Naive thymus-derived CD8-positive, alpha-beta T cell (primary cell): ENCODE measurements at places on chromosomes 16 and 17. TPM values are rescaled to one million over a fixed set of nuclear protein-coding genes. Genes with fewer than 3 reads are reported as not detected.

DNA sequence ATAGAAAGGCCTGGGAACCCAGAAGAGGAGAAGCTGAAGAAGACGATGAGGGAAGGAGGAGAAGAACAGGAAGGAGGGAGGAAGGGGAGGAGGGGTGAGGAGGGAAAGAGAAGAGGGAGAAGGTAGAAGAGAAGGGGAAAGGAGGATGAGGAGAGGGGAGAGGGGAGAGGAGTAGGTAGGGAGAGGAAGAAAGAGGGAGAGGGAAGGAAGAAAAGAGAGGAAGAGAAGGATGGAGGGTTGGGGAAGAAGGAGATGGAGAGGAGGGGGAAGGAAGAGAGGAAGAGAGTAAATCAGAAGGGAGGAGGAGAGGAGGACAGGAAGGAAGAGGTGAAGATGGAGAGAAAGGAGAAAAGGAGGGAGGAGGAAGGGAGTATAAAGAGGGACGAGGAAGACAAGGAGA lies 109.6 kb upstream of the IRX6 start:
- no peak overlapping the region for H3K27ac ChIP-seq
- no peaks in the 10 kb centered on the region for H3K4me1 ChIP-seq
- no peak overlapping the region for H3K4me3 ChIP-seq
- DNase-seq = no peak
- no peaks in the 10 kb centered on the region for H3K36me3 ChIP-seq
- H3K27me3 ChIP-seq = peaks cover 4% of the 10 kb centered on the region

The NTN3 gene
- not detected for total RNA-seq

DNA sequence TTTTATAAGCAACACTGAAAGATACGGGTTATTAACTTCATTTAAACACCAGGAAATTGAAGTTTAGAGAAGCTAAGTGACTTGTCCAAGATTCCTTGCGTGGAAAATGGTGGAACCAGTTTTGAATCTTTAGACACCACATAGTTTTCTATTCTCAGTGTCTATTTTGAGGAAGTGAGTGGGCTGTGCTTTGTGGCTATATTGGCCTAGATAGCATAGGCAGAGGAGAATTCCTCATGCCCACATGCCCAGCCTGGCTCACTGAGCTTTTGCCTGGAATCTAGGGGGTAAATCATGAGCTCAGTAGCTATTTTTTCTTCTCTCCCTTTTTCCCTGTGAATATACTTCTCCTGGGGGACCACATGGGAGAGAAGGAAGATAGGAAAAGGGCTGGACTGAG lies 431.3 kb downstream of the HS3ST3B1 start:
- H3K27ac ChIP-seq = no peak overlapping the region
- H3K36me3 ChIP-seq = no peaks in the 10 kb centered on the region
- no peaks in the 10 kb centered on the region for H3K27me3 ChIP-seq
- no peak for DNase-seq
- no peak overlapping the region for H3K4me3 ChIP-seq
- no peaks in the 10 kb centered on the region for H3K4me1 ChIP-seq

- peak overlapping the region; percentile 99 for H3K27ac ChIP-seq
- no peaks in the 10 kb centered on the region for H3K27me3 ChIP-seq
- peaks cover 48% of the 10 kb centered on the region for H3K4me1 ChIP-seq
Observed at GRCh38 chr16:75620326-75621169, 2.5 kb downstream of the ADAT1 start.

DNA sequence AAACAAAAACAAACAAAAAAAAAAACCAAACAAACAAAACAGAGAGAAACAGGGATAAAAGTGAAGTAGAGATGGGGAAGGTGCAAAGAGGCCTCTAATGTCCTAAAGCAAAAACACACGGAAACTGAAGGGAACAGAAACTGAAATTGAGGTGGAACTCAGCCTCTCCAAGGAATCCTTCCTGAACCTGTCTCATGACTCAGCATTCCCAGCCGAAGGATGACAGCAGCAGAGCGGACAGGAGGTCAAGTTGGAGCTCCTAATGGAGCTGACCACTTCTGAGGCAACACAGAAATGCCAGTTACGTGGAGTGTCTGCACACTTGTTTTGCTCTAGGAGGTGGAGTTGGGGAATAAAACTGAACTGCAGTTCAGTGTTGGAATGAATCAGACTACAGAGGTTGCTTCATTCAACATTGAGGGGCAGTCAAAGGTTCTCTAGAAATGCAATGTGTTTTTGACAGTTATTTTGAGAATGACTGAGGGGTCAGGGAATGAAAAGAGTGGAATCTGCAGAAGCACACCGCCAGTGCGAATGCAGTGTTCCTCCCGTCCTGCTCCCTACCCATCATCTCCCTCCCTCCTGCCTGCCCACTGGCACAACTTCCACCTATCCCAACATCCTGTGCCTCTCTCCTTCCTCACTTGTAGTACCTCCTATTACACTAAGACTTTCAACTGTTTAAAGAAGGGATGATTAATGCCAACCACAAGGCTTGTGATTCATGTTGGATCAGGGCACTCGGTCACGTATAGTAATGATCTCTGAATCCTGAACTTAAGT lies 6.3 kb downstream of the UBE2O start:
- peaks cover 39% of the 10 kb centered on the region for H3K4me1 ChIP-seq
- DNase-seq = no peak
- no peak overlapping the region for H3K27ac ChIP-seq
- H3K27me3 ChIP-seq = no peaks in the 10 kb centered on the region
- peak overlapping the region; percentile 14 for H3K4me3 ChIP-seq
- H3K36me3 ChIP-seq = peaks cover 15% of the 10 kb centered on the region

The RNF227 gene
- 7.8 TPM for total RNA-seq

The MPO gene
- total RNA-seq = not detected

DNA sequence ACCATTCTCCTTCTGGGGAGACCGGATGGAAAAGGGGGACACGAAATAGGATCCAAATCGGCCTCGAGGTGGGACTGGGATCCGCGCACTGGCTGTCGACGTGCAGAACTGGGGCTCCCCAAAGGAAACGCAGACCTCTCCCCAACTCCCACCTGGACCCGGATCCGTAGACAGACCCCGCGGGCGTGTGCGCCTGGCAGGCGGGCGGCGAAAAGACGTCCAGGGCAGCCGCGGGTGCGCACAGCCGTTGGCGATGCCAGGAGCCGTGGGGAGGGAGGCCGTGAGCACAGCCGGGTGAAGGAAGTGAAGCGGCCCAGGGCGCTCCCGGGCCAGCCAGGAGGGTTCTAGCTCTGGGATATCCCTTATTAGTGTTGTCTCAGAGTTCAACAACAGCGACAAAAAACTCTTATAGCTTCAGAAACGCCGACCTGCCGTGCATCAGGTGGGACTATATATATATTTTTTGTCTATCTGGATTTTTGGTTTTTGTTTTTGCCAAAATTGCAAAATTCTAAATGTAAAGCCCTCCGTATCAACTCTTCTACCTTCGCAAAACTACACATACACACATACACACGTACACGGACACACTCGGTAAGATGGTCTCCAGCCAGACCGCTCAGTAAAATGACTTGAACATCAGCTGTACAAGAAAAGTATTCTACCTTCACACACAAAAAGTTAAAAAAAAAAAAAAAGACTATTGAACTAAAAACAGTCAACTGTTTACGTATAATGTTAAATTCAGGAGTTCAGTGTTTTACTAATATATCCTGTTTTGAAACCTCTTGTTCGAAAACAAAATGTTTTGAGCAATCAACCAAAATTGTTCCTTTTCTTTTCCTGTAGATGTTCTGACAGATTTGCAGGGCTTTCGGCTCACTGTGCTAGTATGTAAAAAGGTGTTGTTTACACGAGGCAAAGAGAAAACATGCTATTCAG lies 5.2 kb upstream of the AATF start:
- DNase-seq = no peak
- peaks cover 21% of the 10 kb centered on the region for H3K4me1 ChIP-seq
- peaks cover 71% of the 10 kb centered on the region for H3K27me3 ChIP-seq
- no peaks in the 10 kb centered on the region for H3K36me3 ChIP-seq
- no peak overlapping the region for H3K27ac ChIP-seq

The PCTP gene
- 2.7 TPM for total RNA-seq

The AANAT gene
- not detected for total RNA-seq

DNA sequence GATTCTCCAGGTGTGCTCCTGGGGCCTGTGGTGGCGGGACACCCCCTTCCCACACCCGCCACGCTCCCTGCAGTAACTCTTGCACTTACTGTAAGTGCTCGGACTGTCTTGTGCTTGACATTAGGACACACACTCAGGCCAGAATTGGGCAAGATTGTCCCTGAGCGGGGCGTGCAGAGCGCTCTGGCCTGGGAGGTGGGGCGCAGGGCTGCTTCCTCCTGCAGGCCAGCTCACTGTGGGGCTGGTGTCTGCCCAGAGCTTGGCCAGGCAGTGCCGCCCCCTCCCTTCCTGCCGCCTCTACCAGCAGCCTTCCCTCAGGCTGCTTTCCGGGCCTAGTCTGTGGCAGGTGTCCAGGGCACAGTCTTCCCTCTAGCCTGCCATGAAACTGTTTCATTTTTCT lies 6.1 kb upstream of the ATP6V0C start:
- no peak overlapping the region for H3K4me3 ChIP-seq
- no peak for DNase-seq
- peaks cover 7% of the 10 kb centered on the region for H3K4me1 ChIP-seq
- H3K36me3 ChIP-seq = no peaks in the 10 kb centered on the region
- no peak overlapping the region for H3K27ac ChIP-seq

DNA sequence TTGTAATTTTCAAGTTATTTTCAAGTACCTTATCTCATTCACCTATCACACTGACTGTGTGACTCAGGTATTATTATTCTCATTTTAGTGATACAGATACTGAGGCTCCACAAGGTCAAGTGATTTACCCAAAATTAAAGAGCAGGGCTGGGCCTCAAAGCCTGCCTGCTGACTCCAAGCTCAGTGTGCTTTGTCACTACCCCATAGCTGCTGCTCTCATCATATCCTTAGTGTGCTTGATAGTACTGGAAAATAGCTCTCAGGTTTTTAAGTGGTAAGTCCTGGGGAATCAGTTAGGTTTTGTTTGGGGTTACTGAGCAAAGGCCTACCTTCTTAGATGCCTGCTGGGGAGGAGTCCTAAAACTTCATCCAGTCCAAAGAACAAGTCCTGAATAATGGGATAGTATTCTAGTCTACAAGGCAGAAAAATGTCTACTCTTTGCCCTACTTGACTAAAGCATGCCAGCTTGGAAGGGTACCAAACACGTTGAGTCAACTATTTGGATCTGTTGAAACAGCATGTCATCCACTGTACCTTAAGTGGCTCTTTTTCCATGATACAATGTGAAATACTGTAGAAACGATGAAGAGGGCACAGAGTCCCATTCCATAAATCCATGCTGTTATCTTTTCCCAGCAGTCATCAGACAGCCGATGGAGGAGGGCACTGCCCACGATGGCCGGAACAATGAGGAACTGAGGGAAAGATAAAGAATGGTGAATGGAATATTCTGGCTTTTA lies 10.7 kb downstream of the MMD start:
- no peak overlapping the region for H3K27ac ChIP-seq
- H3K36me3 ChIP-seq = peaks cover 74% of the 10 kb centered on the region
- no peak overlapping the region for H3K4me3 ChIP-seq
- peaks cover 19% of the 10 kb centered on the region for H3K4me1 ChIP-seq
- no peak for DNase-seq
- H3K27me3 ChIP-seq = no peaks in the 10 kb centered on the region

The LRRC45 gene
- 12.5 TPM for total RNA-seq

GRCh38 chr17:45929344-45929743 lies 35.0 kb downstream of the MAPT start:
- no peak for DNase-seq
- peaks cover 9% of the 10 kb centered on the region for H3K36me3 ChIP-seq
- peaks cover 14% of the 10 kb centered on the region for H3K27me3 ChIP-seq

GRCh38 chr17:81842725-81843504 lies 8.1 kb upstream of the PPP1R27 start:
- H3K4me3 ChIP-seq = no peak overlapping the region
- H3K27me3 ChIP-seq = no peaks in the 10 kb centered on the region
- no peak overlapping the region for H3K27ac ChIP-seq
- H3K36me3 ChIP-seq = no peaks in the 10 kb centered on the region

The TNFRSF13B gene
- total RNA-seq = 1.5 TPM

DNA sequence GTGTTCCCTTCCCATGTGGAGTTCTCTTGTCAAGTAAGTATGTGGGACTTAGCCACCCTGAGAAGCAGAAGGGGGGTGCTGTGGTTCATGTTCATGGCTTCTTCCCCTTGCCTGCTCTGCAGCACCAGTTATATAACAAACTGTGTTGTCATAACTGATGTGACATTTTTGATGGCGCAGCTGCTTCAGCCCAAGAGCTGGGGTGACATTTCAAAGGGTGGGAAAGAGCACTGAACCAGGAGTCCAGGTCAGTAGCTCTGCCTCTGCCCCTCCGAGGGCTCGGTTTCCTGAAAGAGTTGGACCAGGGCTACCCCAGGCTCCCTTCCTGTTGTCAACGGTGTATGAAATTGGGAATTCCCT lies 7.4 kb downstream of the GNAO1 start:
- H3K36me3 ChIP-seq = no peaks in the 10 kb centered on the region
- peaks cover 26% of the 10 kb centered on the region for H3K4me1 ChIP-seq
- peaks cover 20% of the 10 kb centered on the region for H3K27me3 ChIP-seq

The CCL16 gene
- total RNA-seq = not detected

- H3K27me3 ChIP-seq = no peaks in the 10 kb centered on the region
- peaks cover 34% of the 10 kb centered on the region for H3K4me1 ChIP-seq
- H3K4me3 ChIP-seq = peak overlapping the region; percentile 57
- DNase-seq = no peak
Observed at GRCh38 chr17:1095090-1095852, 84.5 kb downstream of the ABR start.

DNA sequence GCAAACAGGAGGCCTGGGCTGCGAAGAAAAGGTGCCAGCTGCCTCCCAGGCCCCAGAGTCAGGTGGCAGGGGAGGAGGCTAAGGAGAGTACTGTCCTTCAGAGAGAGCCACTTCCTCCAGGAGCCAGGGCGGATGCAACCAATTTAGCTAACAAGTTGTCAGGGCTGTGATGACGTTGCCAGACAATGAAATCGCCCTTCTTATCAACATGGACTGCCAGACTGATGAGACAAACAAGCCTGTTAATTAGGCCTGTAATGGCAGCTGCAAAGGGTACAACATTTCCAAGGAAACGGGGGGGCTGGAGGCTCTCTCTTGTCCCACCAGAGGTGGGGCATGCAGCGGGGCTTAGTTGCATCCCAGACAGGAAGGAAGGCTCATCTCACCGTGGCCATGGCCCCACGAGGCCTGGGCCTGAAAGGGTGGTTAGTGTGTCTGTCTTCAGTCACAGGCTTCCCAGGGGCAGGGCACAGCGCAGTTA lies 111.8 kb downstream of the SDK2 start:
- no peak overlapping the region for H3K27ac ChIP-seq
- no peaks in the 10 kb centered on the region for H3K36me3 ChIP-seq
- no peaks in the 10 kb centered on the region for H3K27me3 ChIP-seq
- no peak overlapping the region for H3K4me3 ChIP-seq
- peaks cover 8% of the 10 kb centered on the region for H3K4me1 ChIP-seq

The C17orf78 gene
- not detected for total RNA-seq

The DYNLRB2 gene
- total RNA-seq = 2.0 TPM
